ENCODE measurements at places on chromosomes 3 and 15.
A peak's percentile ranks its signal among the peaks of the same experiment; 100 is the strongest.

- no peak for DNase-seq
These were observed 15.1 kb upstream of the TOP2B start for GRCh38 chr3:25679642-25680302.

DNA sequence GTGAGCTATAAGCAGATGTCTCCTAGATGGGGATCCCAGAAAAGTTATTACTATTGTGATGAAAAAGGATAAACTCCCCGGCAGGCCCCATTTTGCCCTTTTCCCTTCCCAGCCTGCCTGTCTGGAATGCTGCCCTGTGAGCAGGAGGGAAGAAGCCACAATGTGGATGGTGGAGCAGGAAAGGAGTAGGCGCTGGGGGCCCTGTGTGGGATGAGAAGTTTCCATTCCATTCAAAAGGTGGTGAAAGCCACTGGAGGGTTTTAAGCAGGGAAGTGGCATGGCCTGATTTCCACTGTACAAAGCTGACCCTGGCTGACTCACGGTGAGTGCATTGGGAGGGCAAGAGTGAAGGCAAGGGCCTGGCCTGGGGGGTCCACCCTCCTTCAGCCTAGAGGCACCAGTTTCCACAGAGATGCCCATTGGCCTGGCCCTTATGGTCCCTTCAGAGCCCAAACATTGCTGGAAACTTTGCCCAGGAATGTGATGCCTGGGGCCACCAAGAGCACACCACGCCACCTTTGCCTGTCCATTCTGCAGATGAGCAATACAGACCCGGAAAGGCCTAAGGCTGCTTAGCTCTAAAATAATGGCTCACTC, 206.9 kb downstream of the RPLP1 start:
- DNase-seq = no peak

- DNase-seq = no peak
These were observed 1.5 kb upstream of the SNX22 start for GRCh38 chr15:64149893-64150578.

GRCh38 chr3:53342353-53342752, 5.0 kb downstream of the DCP1A start:
- DNase-seq = no peak

GRCh38 chr15:89998141-89998661, 2.9 kb upstream of the ZNF710 start:
- DNase-seq = no peak

GRCh38 chr15:56915888-56916287, 2.6 kb upstream of the TCF12 start:
- no peak for DNase-seq

DNA sequence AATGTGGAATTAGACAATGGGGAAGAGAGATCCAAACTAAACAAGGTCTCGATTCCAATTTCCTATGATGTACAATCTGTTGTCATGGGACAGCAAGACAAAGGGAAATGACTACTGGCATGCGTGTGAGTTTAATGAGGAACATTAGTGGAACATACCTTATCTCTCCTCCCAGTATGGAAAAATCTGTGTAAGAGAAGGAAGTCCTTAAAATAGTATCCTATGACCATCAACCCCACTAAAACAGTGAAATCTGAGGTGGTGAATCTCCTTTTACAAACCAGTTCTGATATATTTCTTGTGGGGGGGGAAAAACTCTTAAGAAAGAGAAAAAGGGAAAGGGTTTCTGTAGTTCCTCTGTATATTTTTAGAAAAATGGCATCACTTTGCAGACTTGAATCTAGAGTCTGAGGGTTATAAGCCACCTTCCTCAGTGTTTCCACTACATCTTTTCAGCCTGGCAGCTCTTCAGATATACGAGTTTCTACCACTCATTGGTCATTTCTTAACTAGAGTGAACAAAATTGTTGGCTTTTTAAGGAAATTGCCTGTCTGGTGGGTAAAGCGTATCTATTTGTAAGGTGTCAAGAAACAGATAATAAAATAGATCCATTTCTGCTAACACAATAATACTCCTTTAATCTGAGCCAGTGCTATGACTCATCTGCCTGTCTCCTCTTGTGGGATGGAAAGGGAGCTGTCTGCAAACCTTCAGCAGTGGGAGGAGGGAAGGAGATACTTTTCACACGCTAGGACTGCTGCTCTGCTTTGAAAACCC, 3.0 kb upstream of the TNFAIP8L3 start:
- DNase-seq = no peak

DNA sequence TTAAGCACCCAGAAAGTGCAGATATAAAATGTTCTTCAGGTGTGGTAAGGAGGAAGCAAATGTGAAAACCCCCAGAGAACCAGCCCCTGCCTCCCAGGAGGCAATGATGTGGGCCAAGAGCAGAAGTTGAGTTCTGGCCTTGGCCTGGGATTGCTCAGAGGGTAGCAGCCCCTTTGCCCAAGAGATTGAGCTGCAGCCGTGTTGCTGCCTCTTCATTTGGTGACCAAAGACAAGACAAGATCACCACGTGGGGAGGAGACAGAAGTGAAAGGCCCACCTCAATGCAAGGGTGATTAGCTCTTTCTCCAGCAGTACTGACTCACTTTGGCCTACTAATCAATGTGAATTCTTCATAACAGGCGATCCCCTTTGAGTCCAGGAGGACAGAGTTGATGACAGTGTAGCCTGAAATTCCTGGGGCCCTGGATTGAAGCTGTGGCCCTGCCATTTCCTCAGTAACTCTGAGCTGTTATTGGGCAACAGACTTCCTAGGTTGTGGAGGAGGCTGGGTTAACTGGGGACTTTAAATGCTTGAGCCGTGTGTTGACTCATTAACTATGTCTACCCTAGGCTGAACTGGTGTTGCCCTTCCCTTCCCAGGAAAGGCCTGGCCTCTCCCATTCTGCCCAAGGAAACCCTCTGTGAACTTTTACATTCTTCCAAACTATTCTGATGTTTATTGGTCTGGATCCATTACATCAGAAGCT, 86.5 kb downstream of the ST6GAL1 start:
- DNase-seq = peak; percentile 74

DNA sequence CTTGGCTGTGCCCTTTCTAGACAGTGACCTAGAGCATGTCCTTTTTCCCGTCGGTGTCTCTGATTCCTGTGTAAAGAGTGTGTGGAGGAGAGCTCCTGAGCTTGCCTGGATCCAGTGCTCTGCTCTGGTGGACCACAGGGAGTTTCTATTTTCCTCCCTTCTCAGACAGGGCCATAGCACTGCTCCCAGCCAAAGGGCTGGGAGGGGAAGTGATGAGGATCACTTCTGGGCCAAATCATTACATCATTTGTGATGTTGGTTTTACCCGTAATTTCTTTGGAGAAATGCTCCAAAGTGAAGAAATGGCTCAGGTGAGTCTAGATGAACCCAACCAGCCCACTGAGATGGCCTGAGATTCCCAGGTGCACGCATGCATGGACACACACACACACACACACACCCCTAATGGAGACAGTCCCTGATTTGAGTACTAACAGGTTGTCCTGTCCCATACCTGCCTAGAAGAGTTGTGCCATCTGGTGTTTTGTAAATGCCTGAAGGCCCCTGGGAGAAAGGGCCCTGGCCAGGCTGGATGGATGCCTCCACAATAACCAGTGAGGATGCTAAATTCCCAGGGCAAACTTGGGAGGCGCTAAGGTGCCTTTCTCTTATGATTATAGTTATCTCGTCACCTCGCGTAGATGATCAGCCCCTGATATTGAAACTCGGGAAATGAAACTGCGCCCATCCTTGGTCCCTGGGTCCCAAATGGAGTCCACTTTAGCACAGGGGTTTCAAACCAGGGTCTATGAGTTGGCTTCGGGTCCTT, 86.9 kb downstream of the ASB7 start:
- DNase-seq = no peak

DNA sequence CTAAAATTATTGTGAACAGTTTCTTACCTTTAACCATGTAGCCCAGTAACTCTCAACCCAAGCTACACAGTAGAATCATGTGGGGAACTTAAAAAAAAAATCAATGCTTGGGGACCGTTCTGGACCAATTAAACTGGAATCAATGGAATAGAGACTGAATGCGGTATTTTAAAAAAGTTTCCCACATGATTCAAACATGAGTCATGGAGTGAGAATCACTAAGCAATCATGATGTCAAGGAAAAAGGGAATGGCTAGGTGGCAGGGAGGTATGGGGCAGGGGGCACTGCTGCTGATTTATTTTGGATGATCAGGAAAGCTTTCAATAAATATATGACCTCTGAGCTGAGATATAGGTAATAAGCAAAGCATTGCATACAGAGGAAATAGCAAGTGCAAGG, 250.5 kb upstream of the RORA start:
- DNase-seq = no peak

GRCh38 chr3:64218746-64219145, 6.5 kb downstream of the PRICKLE2 start:
- no peak for DNase-seq

- DNase-seq = no peak
These were observed 29.8 kb downstream of the NGRN start for GRCh38 chr15:90295270-90295648.

- no peak for DNase-seq
These were observed 18.9 kb downstream of the MAP2K1 start for GRCh38 chr15:66405615-66406014.

DNA sequence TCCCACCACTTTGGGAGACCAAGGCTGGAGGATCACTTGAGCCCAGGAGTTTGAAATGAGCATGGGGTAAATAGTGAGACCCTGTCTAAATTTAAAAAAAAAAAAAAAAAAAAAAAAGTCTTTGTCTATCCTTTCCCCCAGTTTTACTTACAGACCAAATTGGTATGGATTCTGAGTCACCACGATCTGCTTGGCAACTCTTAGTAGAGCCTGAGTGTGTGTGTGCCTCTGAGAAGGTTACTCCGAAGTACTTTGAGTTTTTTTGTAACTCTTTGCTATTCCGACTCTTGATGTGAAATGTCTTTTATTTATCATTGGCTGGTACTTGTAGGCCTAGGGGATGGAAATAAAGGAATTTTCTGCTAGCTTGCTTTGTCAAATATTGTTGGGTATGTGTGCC, 63.3 kb downstream of the RBM6 start:
- no peak for DNase-seq

DNA sequence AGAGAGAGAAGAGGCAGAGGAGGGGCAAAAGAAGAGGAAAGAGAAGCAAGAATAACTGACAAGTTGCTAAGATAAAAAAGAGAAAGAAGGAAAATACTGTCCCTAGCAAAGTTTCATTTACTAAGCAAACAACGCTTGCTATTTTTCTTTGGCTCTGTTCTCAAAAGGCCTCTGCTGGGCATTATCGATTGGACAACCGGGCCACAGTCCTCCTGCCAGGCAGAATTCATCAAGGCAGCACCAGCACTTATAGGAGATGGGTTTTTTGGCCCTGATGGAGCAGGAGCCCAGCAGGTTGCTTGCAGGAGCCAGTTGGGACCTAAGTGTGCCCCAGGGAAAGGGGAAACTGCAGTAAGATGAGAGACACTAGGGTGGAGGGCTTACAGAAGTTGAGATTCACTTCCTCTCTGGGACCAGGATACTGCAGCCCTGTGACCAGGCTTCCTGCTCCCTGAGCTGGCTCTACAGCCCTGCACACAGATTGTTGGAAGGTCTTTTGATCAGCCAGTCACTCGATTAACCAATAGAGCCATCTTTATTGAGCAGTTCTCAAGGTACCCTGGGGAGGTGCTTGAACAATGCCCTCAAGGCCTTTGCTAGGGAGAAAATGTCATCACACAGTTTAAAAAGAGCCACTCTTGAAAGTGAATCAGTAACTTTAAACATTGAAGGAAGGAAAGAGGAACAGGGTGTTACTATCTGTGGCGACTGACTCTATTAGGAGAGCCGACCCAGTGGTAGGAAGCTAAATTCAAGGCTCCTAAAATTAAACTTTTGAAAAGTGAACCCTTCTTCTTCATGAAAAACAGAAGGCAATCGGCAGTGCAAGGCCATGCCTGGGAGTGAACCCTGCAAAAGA, 28.8 kb upstream of the GLCE start:
- DNase-seq = no peak

DNA sequence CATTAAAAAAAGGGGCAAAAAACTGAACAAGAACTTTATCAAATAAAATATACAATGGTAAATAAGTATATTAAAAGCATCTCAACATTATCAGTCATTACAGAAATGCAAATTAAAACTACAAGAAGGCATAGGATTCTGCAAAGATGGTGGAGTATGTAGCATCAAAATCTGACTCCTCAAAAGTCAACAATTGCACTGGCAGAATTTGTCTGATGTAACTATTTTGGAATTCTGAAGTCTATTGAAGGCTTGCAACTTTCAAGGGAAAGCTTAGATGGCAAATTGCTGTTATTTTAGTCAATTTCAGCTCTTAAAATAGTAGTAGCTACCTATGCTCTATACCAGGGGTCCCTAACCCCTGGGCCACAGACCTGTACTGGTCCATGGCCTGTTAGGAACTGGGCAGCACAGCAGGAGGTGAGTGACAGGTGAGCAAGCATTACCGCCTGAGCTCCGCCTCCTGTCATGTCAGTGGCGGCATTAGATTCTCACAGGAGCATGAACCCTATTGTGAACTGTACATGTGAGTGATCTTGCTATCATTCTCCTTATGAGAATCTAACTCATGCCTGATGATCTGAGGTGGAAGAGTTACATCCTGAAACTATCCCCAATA, 107.6 kb downstream of the TGFBR2 start:
- DNase-seq = no peak

GRCh38 chr15:38247336-38247735, 5.3 kb upstream of the SPRED1 start:
- DNase-seq = no peak

- DNase-seq = peak; percentile 47
These were observed 144.9 kb downstream of the EDEM1 start for GRCh38 chr3:5332270-5332956.

GRCh38 chr15:25850154-25851111, 12.7 kb downstream of the ATP10A start:
- peak; percentile 77 for DNase-seq

GRCh38 chr15:77597804-77598453, 34.8 kb downstream of the LINGO1 start:
- DNase-seq = no peak

- DNase-seq = peak; percentile 9
These were observed 517.2 kb upstream of the CBLB start for GRCh38 chr3:106386050-106386449.

GRCh38 chr15:70714015-70714414, 49.3 kb downstream of the UACA start:
- DNase-seq = no peak

GRCh38 chr3:48569808-48570450, 6.3 kb upstream of the UCN2 start:
- DNase-seq = no peak

GRCh38 chr3:8652324-8652987, 7.9 kb upstream of the SSUH2 start:
- DNase-seq = no peak

GRCh38 chr3:70248856-70249255, 63.6 kb downstream of the MDFIC2 start:
- DNase-seq = no peak

DNA sequence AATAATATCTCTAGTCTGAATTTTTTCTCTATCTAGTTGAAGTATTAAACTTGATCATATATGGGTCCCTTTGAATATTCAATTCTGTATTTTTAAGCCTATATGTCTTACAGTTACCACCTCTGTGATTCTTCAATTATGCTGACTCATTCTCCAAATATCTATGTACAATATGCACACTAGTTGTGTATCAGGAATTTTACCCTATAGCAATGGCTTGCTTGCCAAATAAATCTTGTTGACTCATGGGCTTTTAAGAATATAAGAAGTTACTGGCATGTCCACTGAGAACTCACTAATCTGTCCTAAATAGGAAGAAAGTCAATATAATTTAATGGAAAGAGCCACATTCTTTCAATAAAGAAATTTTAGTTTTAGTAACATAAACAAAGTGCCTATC, 656.3 kb downstream of the RBMS3 start:
- no peak for DNase-seq
